Liver (tissue), 10 donors: ENCODE measurements at places on chromosomes 5 and 9. TPM values are rescaled to one million over a fixed set of nuclear protein-coding genes. Genes with fewer than 3 reads are reported as not detected.

DNA sequence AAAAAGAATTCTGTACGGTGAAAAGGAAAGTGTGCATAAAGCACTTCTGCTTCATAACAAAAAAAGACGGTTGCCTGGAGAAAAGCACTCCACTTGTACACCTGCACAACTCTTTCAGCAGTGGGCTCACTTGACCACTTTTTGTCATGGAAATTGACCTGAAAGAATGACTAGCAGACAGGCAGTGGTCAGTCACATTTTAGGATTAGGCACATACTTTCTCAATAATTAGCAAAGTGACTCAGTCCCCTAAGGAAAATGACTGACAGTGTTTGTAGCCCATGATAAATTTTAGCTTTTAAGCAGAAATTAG, 169.3 kb downstream of the FANCC start:
- peaks cover 24% of the 10 kb centered on the region for H3K4me1 ChIP-seq
- H3K36me3 ChIP-seq = no peaks in the 10 kb centered on the region
- no peaks in the 10 kb centered on the region for H3K27me3 ChIP-seq
- no peak overlapping the region for H3K4me3 ChIP-seq
- no peak for DNase-seq
- H3K27ac ChIP-seq = peak overlapping the region; percentile 63

- no peaks in the 10 kb centered on the region for H3K36me3 ChIP-seq
- no peak for DNase-seq
- H3K27me3 ChIP-seq = no peaks in the 10 kb centered on the region
Measured at GRCh38 chr5:138602371-138603000, 27.3 kb upstream of the HSPA9 start.

GRCh38 chr5:140341591-140341990, 4.8 kb downstream of the HBEGF start:
- peaks cover 2% of the 10 kb centered on the region for H3K4me1 ChIP-seq
- no peak for DNase-seq
- no peaks in the 10 kb centered on the region for H3K27me3 ChIP-seq
- no peak overlapping the region for H3K27ac ChIP-seq

- no peaks in the 10 kb centered on the region for H3K27me3 ChIP-seq
- peaks cover 7% of the 10 kb centered on the region for H3K36me3 ChIP-seq
- H3K4me1 ChIP-seq = peaks cover 27% of the 10 kb centered on the region
- H3K4me3 ChIP-seq = peak overlapping the region; percentile 91
- DNase-seq = peak; percentile 81
- H3K27ac ChIP-seq = peak overlapping the region; percentile 95
Measured at GRCh38 chr5:43065948-43066798, 26.1 kb upstream of the ANXA2R start.

DNA sequence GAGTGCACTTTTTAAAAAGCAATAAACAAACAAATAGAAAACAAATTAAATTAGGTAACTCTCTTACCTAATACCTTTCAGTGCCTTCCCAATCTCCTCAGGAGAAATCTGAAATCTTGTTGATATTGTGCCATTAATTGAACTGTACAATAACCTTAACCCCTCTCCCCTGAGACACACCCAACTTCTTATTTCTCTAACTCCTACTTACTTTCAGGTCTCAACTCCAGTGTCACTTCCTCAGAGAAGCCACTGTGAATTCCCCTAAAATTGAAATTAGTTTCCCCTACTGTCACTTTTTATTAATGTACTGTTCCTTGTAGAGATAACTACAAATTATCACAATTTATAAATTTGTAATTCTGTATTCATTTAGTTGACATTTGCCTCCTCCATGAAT, 295.3 kb upstream of the TNC start:
- H3K27me3 ChIP-seq = peaks cover 3% of the 10 kb centered on the region
- no peaks in the 10 kb centered on the region for H3K36me3 ChIP-seq
- H3K4me3 ChIP-seq = no peak overlapping the region
- no peak overlapping the region for H3K27ac ChIP-seq
- DNase-seq = no peak
- H3K4me1 ChIP-seq = no peaks in the 10 kb centered on the region

DNA sequence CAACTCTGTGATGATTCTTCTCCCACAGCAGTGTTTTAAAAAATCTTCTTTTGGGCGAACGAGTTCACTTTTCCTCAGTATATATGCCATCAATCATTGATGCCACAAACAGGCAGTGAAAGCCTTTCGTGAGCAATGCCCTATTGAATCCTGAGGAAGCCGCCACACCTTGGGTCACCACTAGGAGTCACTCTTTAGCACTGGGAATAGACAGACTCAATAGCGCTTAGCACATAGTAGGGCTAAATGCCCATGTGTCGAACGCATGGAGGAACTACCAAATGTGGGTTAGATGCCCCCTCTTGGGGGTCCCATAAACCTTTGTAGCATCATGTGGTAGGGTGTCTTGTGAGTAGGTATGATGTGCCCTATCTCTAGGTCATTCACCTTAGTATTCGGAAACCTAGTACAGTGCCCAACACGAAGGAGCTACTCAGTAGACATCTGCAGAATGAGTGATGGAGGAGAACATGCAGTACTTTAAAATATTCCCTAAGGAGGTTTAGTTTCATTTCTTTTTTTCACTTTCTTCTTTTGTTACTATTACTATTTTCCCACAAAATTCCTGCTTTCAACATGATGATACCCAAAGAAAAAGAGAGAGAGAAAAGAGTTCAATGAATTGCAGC, 603.7 kb downstream of the BNC2 start:
- H3K27ac ChIP-seq = peak overlapping the region; percentile 88
- DNase-seq = no peak
- no peaks in the 10 kb centered on the region for H3K27me3 ChIP-seq
- H3K4me3 ChIP-seq = no peak overlapping the region

GRCh38 chr9:5315187-5315923, 10.8 kb upstream of the RLN2 start:
- H3K4me1 ChIP-seq = no peaks in the 10 kb centered on the region
- DNase-seq = no peak
- H3K27me3 ChIP-seq = peaks cover 4% of the 10 kb centered on the region
- H3K4me3 ChIP-seq = no peak overlapping the region

- H3K4me3 ChIP-seq = no peak overlapping the region
- no peak overlapping the region for H3K27ac ChIP-seq
- H3K27me3 ChIP-seq = no peaks in the 10 kb centered on the region
- no peak for DNase-seq
Measured at GRCh38 chr5:74993743-74994142, 58.6 kb downstream of the GCNT4 start.

- peak overlapping the region; percentile 74 for H3K27ac ChIP-seq
- H3K4me3 ChIP-seq = no peak overlapping the region
- DNase-seq = no peak
- no peaks in the 10 kb centered on the region for H3K27me3 ChIP-seq
- peaks cover 38% of the 10 kb centered on the region for H3K4me1 ChIP-seq
Measured at GRCh38 chr9:35112257-35113020, 3.2 kb downstream of the ATOSB start.

DNA sequence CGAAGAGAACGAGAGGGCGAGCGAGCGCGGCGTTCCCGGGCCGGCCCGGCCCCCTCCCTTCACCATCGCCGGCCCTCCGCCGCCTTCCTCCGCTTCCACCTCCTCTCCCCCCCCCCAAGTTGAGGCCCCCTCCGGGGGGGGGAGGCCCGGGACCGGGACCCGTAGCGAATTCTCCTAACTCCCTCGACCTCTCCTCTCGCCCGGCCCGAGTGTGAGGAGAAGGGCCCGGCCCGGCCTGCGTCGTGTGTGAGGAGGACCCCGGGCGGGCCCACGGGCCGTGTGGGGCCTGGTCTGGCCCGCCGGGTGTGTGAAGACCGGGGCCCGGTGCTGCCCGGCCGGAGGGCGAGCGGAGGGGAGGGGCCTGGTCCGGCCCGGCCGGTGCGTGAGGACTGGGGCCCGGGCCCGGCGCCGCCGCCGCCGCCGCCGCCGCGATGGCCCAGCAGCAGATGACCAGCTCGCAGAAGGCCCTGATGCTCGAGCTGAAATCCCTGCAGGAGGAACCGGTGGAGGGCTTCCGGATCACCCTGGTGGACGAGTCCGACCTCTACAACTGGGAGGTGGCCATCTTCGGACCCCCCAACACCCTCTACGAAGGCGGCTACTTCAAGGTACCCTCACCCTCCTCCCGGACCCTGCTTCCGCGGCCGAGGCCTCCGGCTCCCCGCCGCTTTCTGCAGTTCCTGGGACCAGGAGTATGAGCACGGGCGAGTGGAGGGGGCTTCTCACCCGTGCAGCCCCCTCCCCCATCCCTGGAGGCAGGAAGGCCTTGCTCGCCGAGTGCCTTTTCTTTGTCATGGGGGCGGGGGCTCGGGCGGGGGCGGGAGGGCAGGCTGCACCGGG, 587 bp downstream of the UBE2R2 start:
- H3K36me3 ChIP-seq = no peaks in the 10 kb centered on the region
- peak overlapping the region; percentile 97 for H3K4me3 ChIP-seq
- peak overlapping the region; percentile 94 for H3K27ac ChIP-seq
- peak; percentile 70 for DNase-seq
- H3K4me1 ChIP-seq = peaks cover 42% of the 10 kb centered on the region

- H3K4me3 ChIP-seq = no peak overlapping the region
- H3K4me1 ChIP-seq = no peaks in the 10 kb centered on the region
Measured at GRCh38 chr5:21581508-21581907, 1271.6 kb downstream of the CDH12 start.

DNA sequence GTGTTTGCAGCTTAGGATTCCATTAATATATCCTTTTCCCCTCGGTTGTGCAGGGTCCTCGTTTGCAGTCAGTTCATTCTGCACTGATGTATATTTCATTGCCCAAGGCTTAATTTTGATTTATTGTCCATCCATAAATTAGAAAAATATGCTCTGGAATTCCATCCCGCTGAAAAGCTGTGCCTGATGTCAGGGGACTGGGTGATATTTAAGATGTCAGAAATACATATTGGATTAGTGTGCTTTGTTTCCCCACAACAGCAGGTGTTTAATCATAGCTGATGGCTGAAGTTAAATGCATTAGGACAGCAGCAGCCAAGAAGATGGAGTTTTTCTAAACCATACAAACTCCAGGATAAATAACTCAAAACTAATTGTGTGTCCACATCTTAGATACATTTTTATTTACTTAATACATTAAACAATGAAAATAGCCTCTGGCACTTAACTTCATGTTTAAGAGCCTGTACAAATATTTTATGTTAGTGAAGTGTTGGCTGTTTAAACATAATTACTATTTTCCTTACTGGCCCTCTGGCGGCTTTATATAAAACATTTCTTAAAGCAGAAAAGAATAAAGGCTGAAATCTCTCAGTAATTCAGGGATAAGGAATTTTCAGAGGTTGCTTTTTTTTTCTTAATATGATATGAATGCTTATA, 170.4 kb upstream of the TBCA start:
- no peaks in the 10 kb centered on the region for H3K27me3 ChIP-seq
- H3K4me3 ChIP-seq = no peak overlapping the region
- DNase-seq = no peak
- H3K27ac ChIP-seq = no peak overlapping the region

- H3K27ac ChIP-seq = no peak overlapping the region
- DNase-seq = no peak
- no peaks in the 10 kb centered on the region for H3K27me3 ChIP-seq
- H3K4me1 ChIP-seq = no peaks in the 10 kb centered on the region
- H3K36me3 ChIP-seq = no peaks in the 10 kb centered on the region
- no peak overlapping the region for H3K4me3 ChIP-seq
Measured at GRCh38 chr5:119943148-119943547, 313.8 kb downstream of the FAM170A start.

DNA sequence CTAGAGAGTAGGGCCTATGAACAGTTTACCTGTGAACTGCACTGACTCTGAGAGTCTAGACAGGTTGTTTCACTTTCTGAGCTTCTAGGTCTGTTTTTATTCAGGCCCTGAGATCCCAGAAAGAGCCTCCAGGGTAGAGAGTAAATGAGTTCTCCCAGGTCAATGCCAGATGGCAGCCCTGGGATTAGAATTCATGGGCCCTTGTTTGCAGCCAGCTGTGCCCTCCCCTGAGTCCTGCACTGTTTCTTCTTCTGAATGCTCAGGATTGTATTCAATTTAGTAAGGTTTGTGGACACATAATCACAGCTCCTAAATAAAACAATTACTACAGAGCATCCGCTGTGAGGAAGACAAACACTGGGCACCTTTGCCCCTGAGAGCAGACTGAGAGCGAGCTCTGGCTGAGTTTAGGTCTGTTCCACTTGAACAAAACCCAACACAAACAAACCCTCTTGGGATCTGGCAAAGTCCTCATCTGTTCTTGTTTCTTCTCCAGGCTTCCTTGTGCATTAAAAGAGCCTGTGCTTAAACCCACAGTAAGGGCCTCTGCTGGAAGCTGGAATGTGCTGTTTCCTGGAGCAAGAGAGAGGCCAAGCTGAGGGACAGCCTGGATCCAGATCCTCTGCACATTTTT, 29.9 kb downstream of the FAM219A start:
- H3K27ac ChIP-seq = peak overlapping the region; percentile 16
- no peaks in the 10 kb centered on the region for H3K27me3 ChIP-seq
- H3K4me3 ChIP-seq = no peak overlapping the region
- DNase-seq = no peak
- H3K36me3 ChIP-seq = no peaks in the 10 kb centered on the region

GRCh38 chr9:31119890-31120454, 1264.5 kb upstream of the ACO1 start:
- no peak overlapping the region for H3K27ac ChIP-seq
- no peaks in the 10 kb centered on the region for H3K27me3 ChIP-seq
- H3K4me1 ChIP-seq = peaks cover 10% of the 10 kb centered on the region
- H3K4me3 ChIP-seq = no peak overlapping the region
- DNase-seq = no peak

DNA sequence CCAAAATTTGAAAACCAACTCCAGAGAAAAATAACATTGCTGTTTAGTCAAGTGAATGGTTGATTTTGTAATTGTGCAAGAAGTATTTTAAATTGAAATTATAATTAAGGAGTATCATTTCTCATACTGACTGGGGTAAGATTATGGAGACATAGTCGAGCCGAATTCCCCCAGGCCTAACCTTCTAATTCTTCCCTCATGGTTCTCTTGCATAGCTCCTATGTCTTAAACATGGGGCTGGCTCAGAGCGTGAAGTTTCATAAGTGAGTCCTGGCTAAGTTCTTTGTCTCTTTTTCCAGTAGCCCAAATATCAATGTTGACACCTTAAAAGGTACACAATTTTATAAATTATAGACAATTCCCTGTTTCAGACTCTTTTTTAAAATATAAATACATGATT, 46.7 kb upstream of the ANXA1 start:
- no peak overlapping the region for H3K4me3 ChIP-seq
- no peak overlapping the region for H3K27ac ChIP-seq
- H3K36me3 ChIP-seq = no peaks in the 10 kb centered on the region

The BTNL8 gene
- 0.49 TPM for polyA plus RNA-seq

The MEF2C gene
- polyA plus RNA-seq = 10.8 TPM

The NR5A1 gene
- polyA plus RNA-seq = not detected

The SMIM33 gene
- polyA plus RNA-seq = not detected

The PTGES gene
- polyA plus RNA-seq = 0.17 TPM
